Renal pelvis (tissue), 12 donors: ENCODE measurements at places on chromosomes 2 and 18. TPM values are rescaled to one million over a fixed set of nuclear protein-coding genes. Genes with fewer than 3 reads are reported as not detected.

GRCh38 chr18:23879966-23880565 lies 134.5 kb upstream of the TTC39C start:
- no peak for DNase-seq

DNA sequence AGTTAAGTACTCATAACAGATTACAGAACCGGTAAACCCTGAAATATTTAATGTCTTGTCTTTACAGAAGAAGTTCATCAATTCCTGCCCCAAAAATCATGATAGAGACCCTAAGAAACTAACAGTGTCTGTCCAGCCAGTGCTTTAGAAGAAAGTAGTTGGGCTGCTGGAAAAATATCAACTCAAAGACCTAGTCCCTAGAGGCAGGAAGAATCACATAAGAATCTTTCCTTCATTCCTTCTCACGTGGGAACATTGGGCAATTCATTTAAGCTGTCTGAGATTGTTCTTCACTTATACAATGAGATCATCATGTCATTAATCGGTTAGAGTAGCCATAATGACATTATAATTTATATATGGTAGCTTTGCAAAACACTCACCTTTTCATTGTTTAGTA lies 156.4 kb downstream of the CCBE1 start:
- DNase-seq = no peak

The PCARE gene
- 0.32 TPM for polyA plus RNA-seq

GRCh38 chr2:1487758-1488157 lies 74.5 kb downstream of the TPO start:
- DNase-seq = no peak
